Activated T-helper 9 cell treated with anti-CD3 and anti-CD28 coated beads, Interleukin-2, amount 50 U/mL, for 16 hours (primary cell): ENCODE measurements at places on chromosomes 12 and 14.

- DNase-seq, result no peak
These were observed 226.6 kb upstream of the TMTC1 start for GRCh38 chr12:30010071-30011052.

DNA sequence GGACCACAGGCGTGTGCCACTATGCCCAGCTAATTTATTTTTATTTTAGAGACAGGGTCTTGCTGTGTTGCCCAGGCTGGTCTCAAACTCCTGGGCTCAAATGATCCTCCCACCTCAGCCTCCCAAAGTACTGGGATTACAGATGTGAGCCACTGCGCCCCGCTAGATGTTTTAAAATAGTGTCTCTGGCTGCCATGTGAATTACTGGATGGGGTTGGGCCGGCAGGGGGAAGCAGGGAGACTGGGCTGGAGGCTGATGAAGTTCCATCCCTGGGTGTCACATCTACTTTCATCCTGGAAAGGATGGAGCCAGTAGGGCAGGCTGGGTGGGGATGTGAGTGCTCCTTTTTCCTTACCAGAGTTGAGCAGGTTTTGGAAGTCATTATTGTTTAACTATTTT lies 46.1 kb downstream of the DNAH10 start:
- no peak for DNase-seq

DNA sequence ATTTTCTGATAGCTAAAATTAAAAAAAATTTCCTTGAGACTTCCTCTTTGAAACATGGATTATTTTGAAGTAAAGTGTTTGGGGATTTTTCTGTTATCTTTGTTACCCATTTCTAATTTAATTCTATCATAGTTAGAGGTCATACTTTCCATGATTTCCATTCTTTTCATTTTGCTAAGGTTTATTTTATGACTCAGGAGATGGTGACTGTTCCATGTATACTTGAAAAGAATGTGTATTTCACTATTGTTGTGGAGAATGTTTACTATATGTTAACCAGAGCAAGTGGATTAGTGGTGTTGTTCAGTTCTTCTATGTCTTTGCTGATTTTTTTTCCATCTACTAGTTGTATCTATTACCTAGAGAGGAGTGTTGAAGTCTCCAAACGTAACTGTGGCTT lies 250.5 kb upstream of the PELI2 start:
- DNase-seq, result no peak

DNA sequence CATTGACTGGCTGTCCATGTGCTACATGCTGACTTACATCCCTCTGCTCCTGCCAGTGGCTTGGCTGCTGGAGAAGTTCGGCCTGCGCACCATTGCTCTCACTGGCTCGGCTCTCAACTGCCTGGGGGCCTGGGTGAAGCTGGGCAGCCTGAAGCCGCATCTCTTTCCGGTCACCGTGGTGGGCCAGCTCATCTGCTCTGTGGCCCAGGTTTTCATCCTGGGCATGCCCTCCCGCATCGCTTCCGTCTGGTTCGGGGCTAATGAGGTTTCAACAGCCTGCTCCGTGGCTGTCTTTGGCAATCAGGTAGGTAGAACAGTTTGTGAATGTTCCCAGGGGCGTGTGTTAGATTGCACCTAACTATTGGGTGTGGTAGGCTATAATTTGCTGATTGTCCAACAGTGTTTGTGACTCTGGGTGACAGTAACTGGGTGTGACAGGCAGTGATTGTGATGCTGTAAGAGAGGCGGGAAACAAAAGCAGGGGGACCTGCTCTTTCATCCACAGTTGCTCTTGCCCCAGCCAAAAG lies 981 bp downstream of the FLVCR2 start:
- no peak for DNase-seq
